NCI-H510A (cell line): ENCODE measurements at places on chromosomes 12 and 14.

DNA sequence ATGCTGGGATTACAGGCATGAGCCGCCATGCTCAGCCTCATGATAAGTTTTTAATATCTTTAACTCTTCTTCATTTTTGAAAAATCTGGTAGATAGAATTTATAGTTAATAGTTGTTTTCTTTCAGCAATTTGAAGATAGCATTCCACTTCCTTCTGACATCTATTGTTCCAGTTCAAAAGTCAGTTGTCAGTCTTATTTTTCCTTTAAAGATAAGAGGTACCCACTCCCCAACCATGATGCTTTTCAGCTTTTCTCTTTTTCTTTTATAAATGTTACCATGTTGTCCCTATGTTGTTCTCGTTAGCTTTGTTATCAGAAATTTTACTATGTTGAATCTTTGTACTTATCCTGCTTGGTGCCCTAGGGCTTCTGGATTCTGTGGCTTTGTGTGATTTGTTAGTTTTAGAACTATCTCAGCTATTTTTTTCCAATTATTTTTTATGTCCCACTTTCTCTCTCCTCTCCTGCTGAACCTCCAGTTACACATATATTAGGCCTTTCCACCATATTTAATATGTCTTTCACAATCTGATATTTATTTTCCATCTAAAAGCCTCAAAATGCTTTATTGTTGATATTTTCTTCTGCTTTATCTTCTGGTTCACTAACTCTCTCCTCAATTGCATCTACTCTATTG, 181.6 kb upstream of the FOXN3 start:
- DNase-seq: no peak

GRCh38 chr12:63802012-63802608, 22.4 kb downstream of the RXYLT1 start:
- no peak for DNase-seq

DNA sequence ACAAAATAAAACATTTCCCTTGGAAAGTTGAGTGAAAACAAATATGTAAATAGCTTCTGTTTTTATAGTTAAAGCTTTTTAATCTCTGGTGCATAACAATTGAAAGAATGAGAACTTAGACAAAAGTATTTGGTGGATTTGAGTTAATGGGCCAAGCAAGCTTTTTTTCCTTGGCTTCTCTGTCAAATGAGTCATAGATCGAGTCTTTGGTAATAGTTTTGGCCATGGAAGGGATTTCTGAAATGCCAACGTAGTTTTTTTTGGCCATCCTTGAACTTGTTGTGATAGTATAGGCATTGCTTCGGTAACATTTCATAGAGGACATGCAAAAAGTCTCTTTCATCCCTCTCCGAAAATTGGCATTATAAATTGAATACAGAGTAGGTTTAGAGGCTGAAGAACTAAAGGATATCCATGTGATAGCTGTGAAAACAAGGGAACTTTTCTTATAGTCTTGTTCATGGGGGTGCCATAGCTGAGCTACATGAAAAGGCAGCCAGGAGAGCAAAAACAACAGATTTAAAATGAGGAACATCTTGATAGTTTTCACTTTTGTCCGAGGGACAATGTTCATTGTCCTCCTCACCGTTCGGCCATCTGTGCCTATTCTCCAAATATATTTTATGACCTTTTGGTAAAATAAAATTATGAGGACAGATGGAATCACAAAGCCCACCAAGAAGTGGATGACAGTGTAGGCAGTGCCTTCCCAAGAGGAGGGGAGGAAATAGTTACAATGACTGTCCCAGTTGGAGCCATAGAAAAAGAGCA, 34.7 kb downstream of the GPR19 start:
- no peak for DNase-seq

- no peak for DNase-seq
Measured at GRCh38 chr12:6321905-6322304, 11.4 kb downstream of the PLEKHG6 start.

DNA sequence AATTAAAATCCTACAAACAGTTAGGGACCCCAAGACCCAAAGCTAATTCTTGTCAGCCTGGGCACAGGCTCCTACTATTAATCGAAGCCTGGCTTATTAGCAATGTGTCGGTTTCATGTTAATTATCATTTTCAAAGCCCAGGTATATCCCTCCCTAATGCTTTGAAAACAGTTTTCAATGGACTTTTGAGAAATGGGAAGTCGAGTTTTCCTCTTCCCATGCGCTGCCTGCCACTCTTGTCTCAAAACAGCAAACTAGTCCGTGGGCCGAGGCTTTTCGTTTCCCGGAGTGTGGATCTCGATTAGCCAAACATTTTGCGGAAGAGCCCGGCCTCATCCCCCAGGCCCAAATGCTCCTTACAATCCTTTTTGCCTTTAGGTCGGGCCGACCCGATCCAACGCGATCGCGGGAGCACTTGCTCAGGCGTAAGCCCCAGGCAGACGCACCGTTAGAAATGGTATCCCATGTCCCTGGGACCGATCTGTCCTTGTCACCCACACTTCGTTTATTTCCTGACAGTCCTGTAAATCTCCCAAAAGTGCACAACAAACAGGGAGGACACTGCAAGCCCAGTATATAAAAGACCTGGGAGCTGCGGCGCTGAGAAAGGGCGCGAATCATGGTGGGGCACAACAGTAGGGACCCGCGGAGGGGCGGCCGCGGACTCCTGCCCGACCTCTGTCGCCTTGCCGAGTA, 1.5 kb downstream of the SIX6 start:
- no peak for DNase-seq

DNA sequence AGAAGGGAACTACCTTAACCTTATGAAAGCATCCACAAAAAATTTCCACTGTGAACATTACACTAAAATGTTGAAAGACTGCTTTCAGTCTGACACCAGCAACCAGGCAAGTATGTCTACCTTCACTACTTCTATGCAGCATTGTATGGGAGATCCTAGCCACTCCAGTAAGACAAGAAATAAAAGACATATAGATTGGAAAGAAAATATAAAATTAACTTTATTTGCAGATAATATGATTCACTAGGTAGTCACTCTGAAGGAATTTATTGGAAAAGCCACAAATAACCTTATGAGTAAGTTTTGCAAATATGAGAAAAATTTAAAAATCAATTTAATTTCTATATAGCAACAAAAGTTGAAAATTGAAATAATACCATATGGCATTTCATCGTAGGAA, 172.0 kb downstream of the RERGL start:
- DNase-seq: no peak

- no peak for DNase-seq
Measured at GRCh38 chr12:76220980-76221379, 127.2 kb downstream of the BBS10 start.

DNA sequence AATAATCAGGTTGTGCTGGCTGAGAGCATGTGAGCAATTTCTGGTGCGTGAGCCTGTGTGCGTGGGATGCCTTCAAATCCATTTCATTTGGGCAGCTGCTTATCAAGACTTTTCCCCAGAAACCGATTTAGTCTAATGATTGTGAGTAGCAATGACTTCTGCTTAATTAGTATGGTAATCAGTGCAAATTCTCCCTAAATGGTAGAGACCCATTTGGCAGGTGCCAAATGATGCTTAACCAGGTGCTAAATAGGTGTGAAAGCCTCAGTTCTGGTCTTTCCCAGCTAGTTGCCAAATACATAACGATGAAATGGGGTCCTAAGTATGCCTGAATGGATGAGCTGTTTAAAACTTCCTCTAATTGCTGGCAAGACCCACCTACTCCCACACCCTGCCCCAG, 248.4 kb upstream of the CCDC196 start:
- no peak for DNase-seq

GRCh38 chr12:19095756-19096480, 33.6 kb upstream of the PLEKHA5 start:
- DNase-seq: no peak

DNA sequence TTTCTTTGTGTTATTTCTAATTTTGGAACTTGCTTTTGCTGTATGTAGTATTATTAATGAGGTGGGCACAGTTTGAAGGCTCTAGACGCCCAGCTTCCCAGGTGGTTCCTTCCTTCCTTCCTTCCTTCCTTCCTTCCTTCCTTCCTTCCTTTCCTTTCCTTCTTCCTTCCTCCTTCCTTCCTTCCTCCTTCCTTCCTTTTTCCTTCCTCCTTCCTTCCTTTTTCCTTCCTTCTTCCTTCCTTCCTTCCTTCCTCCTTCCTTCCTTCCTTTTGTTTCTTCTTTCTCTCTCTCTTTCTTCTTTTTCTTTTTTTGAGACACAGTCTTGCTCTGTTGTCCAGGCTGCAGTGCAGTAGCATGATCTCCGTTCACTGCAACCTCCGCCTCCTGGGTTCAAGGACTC, 906.7 kb downstream of the AACS start:
- no peak for DNase-seq

DNA sequence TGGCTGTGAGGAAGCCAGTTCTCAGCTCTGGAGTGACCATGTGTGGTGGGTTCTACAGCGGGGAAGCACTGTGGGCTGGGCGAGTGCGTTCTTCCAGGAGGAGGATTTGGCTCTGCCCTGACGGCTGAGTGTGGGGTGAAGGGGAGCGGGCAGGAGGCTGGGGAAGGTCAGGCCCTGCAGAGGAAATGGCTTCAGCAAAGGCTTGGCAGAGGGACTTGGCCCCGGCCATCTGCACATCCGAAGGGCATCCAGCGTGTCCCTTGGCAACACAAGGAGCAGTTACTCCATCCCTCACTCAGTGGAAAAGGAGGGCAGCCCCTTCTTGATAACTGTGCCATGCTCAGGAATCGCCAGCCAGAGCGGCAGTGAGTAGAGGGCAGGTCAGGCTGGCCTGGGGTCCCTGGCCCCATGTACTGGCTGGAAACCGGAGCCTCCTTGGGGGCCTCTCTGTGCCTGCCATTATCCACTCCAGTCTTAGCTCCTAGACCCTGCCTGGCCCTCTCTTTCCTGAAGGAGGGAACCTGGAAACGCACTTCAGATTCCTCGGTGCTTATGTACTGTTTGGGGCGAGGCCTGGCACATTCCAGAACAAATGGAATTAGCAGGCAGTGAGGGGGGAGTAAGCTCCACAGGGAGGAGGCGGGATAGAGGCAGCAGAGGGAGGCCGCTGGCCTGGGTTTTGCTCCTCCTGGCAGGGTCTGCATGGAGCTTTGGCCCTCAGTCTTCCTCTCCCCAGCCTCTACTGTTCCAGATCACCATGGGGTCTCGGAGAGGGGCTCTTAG, 133.6 kb upstream of the NCOR2 start:
- DNase-seq: no peak
